Ovary (tissue), 10 donors: ENCODE measurements at places on chromosomes 13 and 19. TPM values are rescaled to one million over a fixed set of nuclear protein-coding genes. Genes with fewer than 3 reads are reported as not detected.

DNA sequence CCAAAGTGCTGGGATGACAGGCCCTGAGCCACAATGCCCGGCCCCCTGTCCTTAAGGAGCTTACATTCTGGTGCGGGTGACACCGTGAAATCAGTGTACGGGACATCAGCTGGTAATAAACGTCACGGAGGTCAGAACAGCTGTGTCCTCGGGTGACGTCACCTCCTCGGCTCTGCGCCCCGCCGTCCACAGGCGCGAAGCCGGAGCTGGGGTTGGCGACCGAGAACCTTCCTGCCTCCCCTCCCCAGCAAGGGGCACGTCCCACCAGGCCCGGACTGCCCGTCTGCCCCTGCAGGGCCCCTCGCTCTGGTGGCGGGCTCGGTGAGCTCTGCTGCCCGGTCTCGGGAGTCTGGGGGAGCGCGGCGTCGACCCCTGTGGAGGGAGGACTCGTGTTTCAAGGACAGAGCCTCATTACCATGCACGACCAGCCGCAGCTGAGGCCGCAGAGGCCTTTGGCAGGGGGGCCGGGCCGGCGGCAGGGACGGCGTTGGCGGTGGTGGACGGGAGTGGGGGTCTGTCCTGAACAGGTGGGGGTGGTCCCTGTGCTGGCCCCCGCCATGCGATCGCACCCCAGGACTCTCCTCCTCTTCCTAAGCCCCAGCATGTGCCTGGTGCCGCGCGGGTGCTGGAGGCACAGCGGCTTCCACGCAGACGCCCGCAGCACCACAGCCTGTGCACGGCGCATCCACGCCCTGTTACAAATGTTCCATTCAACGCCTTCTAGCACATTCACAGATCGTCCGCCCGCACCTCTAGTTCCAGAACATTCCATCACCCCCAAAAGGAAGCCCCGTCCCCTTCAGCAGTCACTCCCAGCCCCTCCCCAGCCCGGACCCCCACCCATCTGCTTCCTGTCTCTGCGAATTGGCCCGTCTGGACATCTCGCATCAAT lies 5.4 kb downstream of the LINGO3 start:
- DNase-seq = peak; percentile 45

ZNF546 gene
- 7.8 TPM for total RNA-seq

DNA sequence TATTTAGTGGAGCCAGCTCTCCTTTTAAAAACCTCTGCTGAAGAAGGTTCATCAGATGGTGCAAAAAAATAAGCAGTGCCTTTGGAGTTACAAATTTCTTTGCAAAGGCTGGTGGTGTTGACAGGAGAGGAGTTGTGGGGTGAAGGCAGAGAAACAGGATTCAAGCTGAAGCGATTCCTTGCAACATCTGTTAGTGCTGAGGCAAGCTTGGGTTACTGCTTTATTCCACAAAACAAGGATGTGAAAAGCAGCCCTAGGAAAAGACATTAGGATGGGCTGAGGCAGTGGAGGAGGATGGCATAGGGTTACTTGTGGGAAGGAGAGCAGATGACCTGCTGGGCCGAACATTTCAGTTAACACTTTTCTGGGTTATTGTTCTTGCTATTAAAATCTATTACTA lies 390.7 kb downstream of the DLEU7 start:
- DNase-seq = no peak

CPB2 gene
- not detected for total RNA-seq

LHB gene
- not detected for total RNA-seq

DNA sequence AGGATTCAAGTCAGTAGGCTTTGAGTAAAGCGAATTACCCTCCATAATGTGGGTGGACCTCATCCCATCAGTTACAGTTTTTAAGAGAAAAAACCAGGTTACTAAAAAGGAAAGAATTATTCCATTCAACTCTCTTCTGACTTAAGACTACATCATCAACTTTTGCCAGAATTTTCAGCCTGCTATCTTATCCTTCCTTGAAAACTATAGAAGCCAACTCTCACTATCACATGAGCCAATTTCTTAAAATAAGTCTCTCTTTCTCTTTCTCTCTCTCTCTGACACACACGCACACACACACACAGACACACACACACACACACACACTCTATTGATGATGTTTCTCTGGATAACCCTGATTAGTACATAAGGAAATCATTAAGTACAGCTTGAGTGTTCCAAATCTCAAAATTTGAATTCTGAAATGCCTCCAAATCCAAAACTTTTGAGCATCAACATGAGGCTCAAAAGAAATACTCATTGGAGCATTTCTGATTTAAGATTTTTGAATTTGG lies 217.0 kb upstream of the PRR20A start:
- no peak for DNase-seq

CLASRP gene
- 80.3 TPM for total RNA-seq

DNA sequence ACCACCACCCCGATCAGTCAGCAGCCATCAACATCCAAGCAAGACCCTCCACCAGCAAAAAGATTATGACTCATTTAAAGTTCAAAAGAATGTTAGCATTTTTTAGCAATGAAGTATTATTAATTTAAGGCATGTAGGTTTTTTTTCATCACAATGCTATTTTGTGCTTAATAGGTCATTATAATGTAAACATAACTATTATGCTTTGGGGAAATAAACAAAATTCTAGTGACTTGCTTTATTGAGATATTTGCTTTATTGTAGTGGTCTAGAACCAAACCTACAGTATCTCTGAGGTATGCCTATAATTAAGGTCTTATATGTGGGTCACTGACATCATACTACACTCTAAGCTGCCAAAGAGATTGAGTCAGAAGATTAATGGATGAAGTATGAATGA lies 20.0 kb downstream of the KLF12 start:
- no peak for DNase-seq

SBK3 gene
- not detected for total RNA-seq

DNA sequence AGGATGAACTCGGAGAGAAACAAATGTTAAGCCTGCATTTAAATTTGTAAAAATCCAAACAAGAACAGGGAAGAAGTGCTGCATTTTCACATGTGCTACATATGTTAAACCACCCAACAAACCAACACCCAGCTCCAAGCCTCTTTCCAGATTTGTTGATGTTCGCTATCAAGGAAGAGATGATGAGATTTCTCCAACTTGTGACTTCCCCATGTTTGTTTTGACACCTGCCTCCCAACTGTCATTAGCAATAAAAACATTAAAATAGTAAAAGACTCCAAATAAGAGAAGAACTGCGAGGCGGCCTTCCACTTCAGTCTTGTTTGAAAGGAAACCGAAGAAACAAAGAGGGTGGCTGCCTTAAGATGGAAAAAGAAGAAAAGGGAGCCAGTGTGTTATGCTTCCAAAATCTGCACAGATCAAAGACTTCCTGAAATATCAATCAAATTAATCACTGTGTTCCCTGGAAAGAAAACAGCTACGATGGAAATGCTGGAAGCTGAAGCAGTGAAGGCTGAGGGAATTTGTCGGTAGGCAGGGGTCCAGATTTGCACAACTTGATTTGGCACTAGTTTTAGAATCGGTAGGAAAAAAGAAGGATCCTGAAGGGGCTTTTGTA lies 14.0 kb upstream of the GGACT start:
- DNase-seq = no peak

- DNase-seq = no peak
Observed at GRCh38 chr13:41578371-41578770, 121.0 kb downstream of the RGCC start.

DNA sequence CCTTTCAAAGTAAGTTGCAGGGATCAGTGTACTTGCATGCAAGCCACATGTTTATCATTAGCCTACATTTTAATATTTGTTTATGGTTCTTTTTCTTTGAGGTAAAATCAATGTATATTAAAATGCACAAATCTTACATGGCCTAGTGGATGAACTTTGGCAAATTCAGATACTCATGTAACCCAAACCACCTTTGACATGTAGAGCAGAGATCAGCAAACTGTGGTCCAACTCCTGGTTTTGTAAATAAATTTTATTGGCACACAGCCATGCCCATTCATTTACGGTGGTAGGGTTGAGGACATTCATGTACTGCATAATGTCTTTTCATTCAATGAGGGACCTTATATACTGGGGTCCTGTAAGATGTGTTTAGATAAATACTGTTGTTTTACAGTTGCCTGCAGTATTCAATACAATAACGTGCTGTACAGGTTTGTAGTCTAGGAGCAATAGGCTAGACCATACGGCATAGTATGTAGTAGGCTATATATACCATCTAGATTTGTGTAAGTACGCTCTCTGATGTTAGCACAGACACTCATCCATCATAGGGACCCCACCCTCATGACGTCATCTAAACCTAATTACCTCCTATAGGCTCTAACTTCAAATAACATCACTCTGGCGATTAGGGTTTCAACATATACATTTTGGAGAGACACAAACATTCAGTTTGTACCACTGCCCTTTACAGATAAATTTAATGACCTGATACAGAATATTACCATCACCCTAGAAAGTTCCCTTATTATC lies 5.7 kb downstream of the NDFIP2 start:
- DNase-seq = no peak

MIA gene
- 2.6 TPM for total RNA-seq

DNA sequence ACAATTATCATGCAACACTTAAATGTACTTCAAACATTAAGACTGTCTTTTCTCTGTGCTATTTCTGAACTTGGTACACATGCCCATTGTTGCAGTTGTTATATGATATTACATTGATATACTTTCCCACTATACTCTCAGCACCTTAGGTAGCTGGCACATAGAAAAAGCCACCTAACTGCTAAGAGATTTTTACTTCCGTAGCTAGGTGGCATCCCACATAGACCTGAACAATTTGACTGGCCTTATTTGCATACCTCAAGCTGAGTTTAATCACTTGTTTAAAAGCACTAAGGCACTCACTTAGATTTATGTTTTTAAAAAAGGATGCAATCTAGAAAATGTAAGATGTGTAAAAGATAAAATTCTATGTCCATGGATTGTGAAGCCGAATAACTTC lies 194.2 kb downstream of the POU4F1 start:
- DNase-seq = no peak

DNA sequence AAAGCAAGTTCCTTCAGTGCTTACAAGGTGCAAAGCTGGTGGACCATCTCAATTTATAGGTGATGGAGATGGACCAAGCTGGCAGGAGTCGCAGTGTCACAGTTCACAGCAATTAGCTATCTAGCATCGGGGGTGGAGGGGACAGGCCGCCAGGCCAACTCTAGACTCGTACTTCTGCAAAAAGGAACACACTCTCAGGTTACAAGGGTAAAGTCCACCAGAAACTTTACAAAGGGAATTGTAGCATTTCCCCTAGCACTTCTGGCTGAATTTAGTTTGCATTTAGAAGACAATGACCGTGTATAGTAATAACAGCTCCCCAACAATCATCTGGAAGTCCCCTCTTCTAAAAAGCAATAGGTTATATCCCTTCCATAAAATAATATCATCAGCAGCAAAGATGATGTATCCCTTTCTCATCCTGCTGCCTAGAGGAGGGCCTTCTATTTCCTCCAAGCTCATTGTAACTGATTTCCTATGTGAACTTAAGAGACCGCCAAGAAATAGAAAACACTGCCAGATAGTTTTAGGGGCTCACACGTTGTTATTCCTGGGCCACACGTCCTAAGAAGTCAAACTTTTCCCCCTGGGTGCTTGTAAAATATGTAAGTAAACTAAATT lies 8.5 kb upstream of the DOCK9 start:
- no peak for DNase-seq

UGGT2 gene
- 26.7 TPM for total RNA-seq

DNA sequence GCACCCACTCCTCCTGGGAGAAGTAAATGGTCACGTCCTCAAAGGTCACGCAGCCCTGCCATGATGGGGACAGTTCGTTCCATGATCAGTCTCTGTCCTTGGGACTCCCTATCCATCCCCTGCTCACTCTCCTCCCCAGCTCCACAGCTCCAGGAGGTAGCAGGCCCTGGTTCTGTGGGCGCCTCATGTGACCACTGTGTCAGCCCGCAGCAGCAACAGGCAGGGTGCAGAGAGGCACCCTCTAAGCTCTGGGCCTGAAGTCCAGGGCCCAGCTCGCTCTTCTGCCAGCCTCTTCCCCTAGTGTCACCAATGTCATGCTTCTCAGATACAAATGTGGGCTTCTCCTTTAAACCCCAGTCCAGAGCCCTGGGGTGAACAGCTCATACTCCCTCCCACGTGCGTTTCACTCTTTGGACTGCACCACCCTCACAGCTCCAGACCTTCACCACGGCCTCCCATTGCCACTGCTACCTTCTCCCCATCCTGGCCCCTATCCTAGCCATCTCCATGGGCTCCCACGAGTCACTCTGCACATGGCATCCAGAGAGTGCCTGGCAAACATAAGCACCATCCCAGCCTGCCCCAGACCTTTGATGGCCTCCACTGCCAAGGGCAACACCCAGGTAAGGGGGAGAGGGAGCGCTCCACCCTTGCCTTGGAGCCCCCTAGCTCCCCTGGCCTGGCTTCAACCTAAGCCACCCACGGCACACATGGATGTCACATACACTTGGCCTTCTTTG lies 2.9 kb downstream of the ZNF792 start:
- DNase-seq = no peak

DNA sequence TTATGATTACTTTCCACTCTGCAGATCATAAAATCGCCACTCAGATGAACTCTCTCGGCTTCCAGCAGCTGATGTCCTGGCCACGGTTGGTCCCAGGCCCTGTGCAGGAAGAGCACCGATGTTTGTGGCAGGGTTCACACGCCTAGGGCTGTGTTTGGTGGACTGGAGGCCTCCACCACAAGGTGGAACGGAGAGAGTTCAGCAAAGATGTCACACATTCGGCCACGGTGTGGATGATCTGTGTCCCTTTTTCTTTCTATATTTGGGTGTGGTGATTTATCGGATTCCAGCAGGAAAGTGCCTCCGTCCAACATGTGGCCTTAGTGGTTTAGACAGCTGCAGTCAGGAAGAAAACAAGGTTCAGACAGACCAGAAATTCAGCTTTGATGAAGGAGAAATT lies 521 bp upstream of the SHISA2 start:
- no peak for DNase-seq

- peak; percentile 69 for DNase-seq
Observed at GRCh38 chr19:46489445-46490272, 6.0 kb downstream of the PNMA8B start.

- no peak for DNase-seq
Observed at GRCh38 chr19:29372091-29372415, 153.7 kb upstream of the VSTM2B start.

DNA sequence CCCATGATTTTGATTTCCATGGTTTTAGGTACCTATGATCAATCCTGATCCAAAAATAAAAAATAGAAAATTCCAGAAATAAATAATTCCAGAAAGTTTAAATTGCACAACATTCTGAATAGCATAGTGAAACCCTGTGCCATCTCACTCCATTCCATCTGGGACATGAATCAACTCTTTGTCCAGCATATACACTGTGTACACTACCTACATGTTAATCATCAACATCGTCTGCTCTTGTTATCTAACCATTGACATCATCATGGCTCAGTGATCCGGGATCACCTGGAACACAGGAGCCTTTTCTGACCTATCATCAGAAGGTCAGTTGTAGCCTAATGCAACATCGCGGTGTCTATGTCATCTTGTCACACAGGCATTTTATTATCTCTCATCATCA lies 75.6 kb downstream of the MYO16 start:
- DNase-seq = no peak

ZNF616 gene
- 19.4 TPM for total RNA-seq

GRCh38 chr19:14148751-14149410 lies 12.5 kb upstream of the ASF1B start:
- no peak for DNase-seq

- no peak for DNase-seq
Observed at GRCh38 chr19:28435551-28436271, 777.2 kb downstream of the UQCRFS1 start.

GRCh38 chr13:68996668-68997025 lies 1111.0 kb upstream of the ATXN8OS start:
- no peak for DNase-seq
